Activated naive CD4-positive, alpha-beta T cell (primary cell): ENCODE measurements at places on chromosomes 7 and 10.

GRCh38 chr10:52779541-52780390 is 7.2 kb upstream of the MBL2 start:
- DNase-seq = no peak

DNA sequence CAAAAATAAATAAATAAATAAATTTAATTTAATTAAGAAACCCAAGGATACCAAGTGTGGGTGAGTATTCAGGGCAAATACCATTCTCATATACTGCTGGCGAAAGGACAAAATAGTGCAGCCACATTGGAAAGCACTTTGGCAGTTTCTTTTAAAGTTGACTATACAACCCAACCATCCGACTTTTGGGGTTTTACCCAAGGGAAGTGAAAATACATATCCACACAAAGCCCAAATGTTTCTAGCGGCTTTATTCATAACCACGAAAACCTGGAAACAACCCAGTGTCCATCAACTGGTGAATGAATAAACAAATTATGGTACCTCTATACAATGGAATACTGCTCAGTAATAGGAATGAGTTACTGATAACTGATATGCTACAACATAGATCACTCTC is 36.2 kb upstream of the OGDHL start:
- no peak for DNase-seq

GRCh38 chr7:28649811-28650210 is 237.5 kb downstream of the CREB5 start:
- DNase-seq = no peak

DNA sequence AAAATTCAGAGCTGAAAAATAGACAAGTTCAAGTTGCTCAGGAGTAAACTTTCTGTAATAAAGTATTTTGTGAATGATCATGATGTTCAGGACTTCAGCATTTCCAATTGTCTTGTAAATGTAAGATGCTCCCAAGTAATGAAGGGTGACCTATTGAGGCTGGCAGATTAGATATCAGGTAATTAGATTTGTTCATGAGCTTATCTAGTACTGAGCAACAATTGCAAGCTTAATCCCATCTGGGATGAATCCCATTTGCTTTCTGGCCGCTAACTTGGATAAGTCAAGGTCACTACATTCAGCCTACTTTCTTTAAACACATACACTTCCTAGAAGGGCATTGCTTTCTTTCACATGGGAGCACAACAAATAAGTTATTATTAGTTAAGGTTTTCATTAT is 82.4 kb upstream of the ITGB1 start:
- DNase-seq = no peak

DNA sequence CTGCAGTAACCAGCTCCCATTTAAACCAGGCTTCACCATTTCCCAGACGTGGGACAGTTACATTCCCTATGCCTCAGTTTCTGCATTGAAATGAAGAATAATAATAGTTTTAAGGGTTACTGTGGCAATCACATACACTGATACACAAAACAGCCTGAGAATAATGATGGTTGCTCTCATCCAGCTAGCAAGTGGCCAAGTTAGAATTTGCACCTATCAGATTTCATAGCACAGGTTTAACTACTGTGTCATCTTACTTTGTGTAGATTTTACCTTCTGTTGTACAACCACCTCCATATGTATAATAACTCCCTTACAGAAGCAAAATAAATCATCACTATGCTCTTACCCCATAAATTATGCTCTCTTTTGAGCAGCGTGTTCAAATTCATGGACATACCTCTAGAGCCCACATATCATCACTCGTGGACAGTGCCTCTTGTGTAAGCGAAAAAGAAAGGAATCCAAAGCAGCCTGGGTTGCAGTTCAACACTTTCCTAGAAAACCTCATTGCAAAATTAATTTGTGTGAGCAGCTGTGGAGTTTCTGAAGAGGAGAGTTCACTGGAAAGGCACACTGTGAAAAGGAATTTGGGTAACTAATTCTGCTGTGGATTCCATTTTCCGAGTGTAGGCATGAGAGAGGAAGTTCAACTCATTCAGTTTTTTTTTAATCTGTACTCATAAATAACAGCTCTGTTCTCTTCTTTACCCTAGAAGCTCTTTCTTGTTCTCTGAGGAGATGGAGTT is 492.5 kb downstream of the ARL4A start:
- DNase-seq = no peak

DNA sequence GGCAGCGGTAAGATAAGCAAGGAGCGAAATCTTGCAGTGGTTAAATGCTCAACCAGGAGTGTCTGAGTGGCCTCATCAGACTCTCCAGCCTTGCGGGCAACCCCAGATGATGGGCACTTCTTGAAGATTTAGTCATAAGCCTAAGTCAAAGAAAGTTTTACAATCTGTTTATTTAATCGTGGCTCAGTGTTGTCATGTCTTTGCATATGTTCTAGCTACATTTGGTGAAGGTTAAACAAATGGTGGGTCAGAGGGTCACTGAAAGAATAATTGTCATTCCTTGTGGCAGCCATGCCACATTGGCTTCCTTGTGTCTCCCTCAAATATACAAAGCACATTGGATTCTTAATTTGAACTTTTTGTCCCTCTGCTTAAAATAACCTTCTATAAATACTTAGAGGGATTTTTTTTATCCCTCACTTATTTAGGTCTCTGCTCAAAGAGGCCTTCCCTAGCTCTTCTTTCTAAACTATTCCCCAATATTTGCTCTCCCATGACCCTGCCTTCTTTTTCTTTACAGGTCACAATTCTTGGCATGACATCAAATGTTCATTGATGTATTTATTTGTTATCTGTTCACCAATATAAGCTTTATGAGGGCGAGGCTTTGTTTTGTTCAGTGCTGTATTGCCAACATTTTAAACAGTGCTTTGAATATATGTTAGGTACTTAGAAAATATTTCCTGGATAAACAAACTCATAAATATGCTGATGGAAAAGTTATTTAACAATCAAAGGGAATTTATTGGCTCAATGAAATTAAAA is 68.7 kb downstream of the NEUROD6 start:
- no peak for DNase-seq

GRCh38 chr7:157818701-157819454 is 482.1 kb downstream of the DNAJB6 start:
- no peak for DNase-seq

GRCh38 chr7:108127461-108127860 is 2.7 kb downstream of the LAMB4 start:
- DNase-seq = no peak

GRCh38 chr7:63112764-63113712 is 885.6 kb upstream of the ZNF722 start:
- no peak for DNase-seq

DNA sequence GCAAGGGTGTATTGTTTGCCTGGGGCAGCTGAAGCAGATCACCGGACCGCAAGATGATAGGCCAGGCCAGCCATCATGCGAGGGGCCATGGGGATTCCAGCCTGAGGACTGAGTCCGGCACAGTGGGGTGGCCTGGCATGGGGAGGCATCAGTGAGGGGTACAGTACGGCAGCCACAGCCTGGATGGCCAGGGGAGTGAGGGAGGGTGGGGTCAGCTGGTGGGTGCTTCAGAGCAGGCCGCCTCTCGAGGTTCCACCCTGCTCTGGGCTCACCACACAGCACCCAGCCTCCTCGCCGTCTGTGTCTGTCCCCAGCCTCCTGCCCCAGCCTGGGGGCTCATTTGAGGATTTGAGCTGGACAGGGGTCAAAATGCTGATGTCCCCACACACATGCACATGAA is 508.5 kb upstream of the FOXK1 start:
- no peak for DNase-seq

- DNase-seq = no peak
These were observed 27.9 kb downstream of the GTF2IRD1 start for GRCh38 chr7:74481458-74482196.

GRCh38 chr7:116328161-116328560 is 117.8 kb downstream of the TES start:
- DNase-seq = no peak

DNA sequence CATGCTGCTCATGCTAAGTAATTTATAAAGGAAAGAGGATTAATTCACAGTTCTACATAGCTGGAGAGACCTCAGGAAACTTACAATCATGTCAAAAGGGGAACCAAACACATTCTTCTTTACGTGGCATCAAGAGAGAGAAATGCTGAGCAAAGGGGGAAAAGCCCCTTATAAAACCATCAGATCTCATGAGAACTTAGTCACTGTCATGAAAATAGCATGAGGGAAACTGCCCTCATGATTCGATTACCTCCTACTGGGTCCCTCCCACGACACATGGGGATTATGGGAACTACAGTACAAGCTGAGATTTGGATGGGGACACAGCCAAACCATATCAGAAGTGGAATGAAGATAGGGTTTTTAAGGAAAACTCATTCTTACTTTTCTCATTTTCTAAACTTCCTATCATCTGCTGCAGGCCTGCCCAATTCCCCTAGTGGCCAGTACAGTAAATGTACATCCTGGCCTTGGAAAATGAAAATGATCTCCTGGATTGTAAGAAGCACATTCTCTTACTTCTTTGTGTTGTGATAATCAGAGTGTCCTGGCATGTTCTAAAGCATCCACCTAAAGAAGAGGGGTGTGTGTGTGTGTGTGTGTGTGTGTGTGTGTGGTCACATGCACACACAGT is 421.5 kb downstream of the LRMDA start:
- DNase-seq = no peak

DNA sequence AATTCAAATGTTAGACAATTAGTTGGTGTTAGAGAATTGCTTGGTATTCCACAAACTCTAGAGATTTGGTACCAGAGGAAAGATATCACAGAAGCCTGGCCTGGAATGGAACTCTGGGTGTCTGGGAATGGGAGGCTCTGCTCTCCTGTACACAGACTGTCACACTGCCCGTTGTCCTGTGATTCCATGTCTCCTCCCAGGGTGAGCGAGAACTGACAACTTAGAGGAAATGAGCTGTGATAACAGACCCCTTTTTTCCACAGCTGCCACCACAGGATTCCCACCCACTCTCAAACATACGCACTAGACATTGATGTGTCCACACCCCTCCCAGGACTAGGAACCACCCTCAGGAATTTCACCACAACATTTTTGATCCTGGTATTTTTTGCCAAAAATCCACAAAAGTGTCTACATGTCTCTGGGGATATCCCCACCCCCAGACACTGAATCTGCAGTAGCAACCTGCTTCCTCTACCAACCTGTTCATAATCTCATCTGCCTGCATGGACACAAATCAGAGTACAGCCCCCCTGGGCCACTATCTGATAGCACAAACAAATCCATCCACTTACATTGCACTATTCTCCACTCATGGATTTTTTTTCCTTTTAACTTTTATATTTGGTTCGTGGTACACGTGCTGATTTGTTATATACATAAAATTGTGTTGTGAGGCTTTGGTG is 4.7 kb downstream of the ZNF273 start:
- no peak for DNase-seq

- DNase-seq = no peak
These were observed 19.4 kb upstream of the ATRNL1 start for GRCh38 chr10:115073796-115074195.

DNA sequence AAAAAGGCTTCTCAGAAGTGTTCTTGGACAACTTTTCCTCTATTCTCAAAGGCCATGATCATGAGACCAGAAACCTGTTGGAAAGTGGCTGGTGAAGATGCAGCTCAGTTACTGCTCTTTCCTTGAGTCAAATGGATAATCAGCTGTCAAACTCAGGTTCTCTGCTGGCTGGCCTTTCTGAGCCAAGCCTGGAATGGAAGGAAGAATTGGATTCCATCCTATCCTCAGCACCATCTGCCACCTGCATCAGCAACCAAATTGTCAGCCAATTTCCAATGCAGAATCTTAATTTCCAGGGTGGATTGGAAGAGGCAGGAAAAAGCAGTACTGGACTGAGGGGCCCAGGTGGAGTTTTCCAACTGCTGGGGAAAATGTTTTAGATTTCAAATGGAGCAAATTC is 631.7 kb downstream of the KCNMA1 start:
- no peak for DNase-seq

- DNase-seq = no peak
These were observed 30.1 kb downstream of the AFAP1L2 start for GRCh38 chr10:114374053-114374791.

DNA sequence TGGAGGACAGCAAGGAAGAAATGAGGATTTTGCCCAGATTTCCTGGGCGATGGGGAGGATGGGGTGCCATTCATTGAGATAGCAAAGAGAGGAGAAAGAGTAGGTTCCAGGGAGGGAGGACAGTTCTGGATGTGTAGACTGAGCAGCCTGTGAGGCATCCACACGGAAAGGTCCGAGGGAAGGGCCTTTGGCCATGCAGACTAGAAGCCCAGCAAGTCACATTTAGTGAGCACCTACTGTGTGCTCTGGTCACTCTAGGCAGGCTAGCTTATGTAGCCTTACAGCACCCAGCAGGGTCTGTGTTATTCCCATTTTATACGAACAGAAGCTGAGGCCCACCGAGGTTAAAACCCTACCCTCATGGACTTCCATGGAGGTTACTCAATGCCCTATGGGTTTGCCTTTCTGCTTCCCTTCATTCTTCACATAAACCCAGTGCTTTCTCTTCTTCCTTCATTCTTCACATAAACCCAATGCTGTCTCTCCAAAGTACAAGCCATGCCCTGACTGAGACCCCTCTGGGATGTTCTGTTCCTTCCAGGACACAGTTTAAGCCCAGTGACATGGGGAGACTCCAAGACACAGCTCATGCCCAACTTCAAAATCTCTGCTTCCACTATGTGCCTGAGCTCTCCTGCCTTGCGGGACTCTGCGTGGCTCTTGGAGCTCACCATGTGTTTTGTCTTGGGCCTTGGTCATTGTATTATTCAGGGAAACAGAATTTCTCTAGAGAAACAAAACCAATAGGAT is 13.7 kb downstream of the IL2RA start:
- DNase-seq = no peak

- no peak for DNase-seq
These were observed 52.4 kb upstream of the ITGB1 start for GRCh38 chr10:33010132-33011037.

GRCh38 chr7:55129541-55130394 is 111.0 kb downstream of the EGFR start:
- DNase-seq = no peak

DNA sequence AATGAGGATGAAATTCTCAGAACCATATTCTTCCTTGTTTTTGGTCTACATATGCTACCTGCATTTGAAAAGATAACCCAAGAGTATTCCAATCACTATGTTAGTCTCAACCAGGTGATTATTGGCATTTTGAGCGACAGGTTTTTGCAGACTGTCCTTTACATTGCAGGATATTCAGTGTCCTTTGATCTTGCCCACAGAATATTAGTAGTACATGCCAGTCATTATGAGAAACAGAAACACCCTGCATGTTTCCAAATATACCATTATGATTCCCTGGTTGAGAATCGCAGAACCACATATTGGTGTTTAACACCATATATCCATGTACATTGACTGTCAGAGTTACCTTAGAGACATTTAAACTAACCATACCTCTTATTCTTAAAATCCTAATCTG is 30.6 kb downstream of the TMEM243 start:
- no peak for DNase-seq

DNA sequence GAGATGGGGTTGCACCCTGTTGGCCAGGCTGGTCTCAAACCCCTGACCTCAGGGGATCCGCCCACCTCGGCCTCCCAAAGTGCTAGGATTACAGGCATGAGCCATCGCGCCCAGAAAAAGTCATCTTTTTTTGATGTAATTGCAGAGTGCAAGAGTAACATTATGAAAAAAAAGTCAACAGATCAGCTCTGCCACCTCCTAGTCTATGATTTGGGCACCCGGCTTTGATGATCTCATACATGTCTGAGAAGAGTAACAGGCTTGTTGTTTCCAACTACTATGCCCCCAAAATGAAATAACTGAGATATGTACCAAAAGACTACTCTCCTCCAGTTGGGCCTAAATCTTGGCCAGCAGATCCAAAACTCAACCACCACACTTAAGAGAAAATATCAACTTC is 40.8 kb downstream of the VOPP1 start:
- no peak for DNase-seq
